Brain (organoid and tissue), 16 donors: ENCODE measurements at places on chromosomes 1 and 21.

DNA sequence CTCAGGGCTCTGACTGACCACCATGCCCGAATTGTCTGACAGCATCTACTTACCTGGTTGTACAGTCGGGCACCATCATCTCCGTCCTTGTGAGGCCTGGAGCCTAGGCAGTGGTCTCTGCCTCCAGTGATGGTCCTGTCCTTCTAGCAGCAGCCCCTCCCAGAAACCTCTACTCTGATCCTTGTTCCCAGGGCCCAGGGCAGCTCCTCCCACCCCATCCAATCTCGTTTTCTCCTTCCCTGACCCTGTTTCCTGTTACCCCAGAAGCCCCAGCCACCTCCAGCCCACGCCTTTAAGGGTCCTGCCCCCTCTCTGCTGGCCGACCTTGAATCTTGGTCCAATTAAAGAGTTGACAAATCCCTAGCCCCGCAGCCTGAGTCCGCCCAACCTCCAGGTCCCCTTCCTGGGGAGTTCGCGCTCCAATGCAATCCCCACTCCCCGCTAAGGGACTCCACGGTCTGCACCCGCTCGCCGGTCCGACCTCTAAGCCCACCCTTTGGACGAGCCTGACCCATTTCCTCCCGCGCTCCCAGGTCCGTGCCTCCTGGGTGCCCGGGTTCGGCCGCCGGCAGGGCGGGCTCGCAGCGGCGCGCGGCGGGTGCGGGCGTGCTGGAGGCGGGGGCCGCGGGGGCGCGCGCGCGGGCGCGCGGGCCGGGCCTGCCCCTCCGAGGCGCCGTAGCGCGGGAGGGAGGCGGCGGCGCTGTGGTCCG, at the start of gene B4GALT2:
B4GALT2 (plus strand) TSS at position 660 of the 710 bp plus-strand sequence. CDS start 1,951 bp downstream, outside the sequence.
- DNase-seq = peak; percentile 83

DNA sequence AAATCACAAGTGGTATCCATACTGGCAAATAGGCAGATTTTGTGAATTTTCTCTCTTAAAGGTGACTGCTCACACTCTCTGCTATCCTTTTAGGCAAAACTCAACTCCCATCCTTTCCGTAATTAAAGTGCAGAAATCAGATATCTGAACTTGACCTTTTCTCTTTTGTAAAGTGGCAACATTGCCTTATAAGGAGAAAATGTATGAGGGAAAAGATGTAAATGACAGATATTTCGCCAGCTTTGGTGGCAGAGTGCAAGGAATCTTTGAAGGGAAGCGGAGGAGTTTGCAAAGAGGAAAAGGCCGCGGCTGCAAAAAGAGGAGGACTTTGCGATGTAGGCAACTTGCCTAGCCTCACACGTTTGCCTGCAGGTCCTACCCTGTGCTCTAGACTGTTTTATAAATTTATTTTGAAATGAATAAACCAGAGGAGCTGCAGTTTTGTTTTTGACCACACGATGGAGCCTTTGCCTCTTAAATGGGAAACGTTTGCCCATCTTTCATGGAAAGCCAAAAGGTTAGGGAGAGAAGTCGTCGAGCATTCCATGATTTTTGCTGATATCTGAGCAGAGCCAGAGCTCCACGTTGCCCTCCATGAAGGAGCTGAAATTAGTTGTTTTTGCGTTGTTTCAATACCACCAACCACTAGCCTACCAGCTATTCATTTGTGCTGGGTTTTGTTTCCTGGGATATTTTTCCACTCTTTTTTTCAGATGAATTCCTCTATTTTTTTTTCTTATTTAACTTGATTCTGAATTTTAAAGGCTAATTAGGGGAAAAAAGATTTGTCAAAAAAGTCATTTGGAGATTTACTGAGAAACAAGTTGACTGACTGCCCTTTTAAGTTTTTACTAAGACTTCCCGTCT, 242.3 kb downstream of the LMX1A start:
- DNase-seq = peak; percentile 85

DNA sequence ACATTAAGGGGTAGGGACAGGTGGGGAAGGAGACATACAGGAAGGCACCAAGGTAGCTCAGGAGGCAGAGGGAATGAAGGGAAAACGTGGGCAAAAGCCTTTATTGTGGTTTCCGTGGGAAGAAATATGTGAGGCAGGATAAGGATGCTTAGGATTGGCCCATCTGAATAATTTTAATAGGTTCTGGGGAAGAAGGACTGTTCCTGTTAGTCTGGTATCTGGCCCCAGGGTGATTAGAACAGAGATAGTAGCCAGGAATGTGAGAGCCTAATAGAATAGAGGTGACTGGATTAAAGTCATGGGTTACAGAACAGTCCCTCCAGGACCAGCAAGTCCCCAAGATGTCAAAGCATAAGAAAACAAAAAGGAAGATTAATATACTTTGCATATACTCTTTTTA, 545.2 kb upstream of the CAMK1G start:
- DNase-seq = no peak

- DNase-seq = peak; percentile 39
Measured at GRCh38 chr1:160416369-160416768, 16.0 kb downstream of the VANGL2 start.

GRCh38 chr1:225626698-225627097, 26.2 kb downstream of the ENAH start:
- no peak for DNase-seq

- DNase-seq = peak; percentile 6
Measured at GRCh38 chr1:186304982-186305949, 69.8 kb downstream of the TPR start.

GRCh38 chr21:44539046-44539445, 949 bp downstream of the KRTAP10-1 start:
- no peak for DNase-seq

- DNase-seq = no peak
Measured at GRCh38 chr1:110282395-110282794, 56.8 kb upstream of the RBM15 start.

GRCh38 chr1:153355445-153356071, 2.1 kb upstream of the S100A9 start:
- DNase-seq = peak; percentile 7

DNA sequence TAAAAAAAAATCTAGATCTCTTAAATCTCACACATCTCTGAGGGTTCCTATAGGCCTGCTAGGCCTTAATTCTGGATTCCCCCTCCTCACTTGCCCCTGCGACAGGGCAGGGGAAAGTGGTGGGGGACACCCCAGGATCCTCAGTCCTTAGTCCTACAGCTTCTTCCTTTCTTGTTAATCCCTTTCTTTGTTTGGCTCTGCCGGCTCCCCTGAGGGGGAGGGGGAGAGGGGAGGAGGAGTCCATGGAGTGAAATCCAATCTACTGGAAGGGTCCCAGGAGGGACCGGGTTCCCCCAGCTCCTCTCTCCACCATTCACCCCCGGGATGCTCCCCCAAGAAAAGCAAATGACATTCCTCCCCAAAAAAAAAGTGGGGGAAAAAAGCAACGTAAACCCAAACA, 8.5 kb downstream of the MEX3A start:
- DNase-seq = no peak

GRCh38 chr1:29456685-29457435, 220.5 kb downstream of the PTPRU start:
- DNase-seq = no peak

GRCh38 chr21:10273196-10273595, 248.2 kb upstream of the TPTE start:
- DNase-seq = no peak

DNA sequence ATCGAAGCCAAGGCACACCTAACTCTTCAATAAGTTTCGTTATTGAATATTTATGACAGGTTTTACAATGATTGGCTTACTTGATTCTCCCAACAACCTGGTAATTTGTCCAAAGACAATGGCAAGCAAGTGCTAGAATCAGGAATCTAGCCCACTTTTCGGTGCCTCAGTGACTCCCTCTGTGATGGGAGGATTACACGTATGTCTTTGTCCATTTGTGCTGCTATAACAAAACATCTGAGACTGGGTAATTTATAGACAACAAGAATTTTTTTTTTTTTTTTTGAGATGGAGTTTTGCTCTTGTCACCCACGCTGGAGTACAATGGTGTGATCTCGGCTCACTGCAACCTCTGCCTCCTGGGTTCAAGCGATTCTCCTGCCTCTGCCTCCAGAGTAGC, 2.4 kb upstream of the LIN9 start:
- DNase-seq = no peak
